ENCODE measurements at places on chromosomes 11 and 22.

DNA sequence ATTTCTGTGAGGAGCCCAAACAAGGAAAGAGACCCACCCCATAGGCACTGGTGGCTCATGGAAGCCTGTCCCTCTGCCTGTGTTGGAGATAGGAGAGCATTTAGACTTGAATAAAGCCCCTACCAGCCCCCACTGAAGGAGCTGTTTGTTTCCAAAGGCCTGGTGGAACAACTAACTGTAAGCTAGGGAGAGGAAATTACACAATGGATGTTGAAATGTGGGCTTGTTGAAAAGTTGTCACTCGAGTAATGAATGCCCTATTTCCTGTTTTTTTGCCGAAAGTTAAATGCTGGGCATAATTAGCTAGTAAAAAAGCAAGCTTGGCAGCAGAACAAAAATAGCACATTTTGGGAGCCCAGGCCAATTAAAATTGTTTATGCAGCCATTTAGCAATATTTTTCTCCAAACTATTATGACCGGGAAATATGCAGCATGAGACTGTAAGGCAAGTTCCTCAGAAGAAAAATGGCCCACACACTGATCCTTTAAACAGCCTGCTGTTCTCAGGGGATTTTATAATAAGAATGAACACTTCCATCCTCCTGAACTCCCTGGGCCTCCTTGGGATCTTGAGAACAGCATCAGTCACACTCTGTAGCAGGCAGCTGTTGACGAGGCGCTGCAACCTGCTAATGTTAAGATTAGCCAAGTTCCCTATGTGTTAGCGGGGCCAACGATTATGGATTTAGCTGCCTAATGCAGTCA is 38.6 kb upstream of the LMO2 start:
- DNase-seq: no peak

DNA sequence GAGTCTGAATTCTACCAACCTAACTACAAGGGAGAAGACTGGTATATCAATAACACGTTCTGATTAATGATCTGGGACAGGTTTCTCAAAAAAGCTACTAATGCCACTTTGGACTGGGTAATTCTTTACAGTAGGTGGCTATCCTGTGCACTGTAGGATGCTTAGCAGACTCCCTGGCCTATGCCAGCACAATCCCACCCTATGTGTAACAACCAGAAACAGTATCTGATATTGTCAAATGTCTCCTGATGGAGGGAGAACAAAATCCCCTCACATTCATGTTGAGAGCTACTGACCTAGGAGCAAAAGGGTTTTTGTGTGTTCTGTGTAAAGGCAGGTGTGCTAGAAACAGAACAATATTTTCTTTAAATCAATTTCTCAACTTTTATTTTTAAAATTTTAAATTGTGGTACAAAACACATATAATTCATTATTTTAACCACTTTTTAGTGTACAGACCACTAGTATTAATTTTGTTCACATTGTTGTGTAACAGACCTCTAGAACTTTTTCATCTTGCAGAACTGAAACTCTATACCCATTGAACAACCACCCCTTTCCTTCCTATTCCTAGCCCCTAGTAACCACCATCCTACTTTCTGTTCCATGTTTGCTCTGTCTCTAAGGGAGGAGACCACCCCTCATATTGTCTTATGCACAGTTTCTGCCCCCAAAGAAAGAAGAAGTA is 2.1 kb upstream of the MS4A6A start:
- no peak for DNase-seq

DNA sequence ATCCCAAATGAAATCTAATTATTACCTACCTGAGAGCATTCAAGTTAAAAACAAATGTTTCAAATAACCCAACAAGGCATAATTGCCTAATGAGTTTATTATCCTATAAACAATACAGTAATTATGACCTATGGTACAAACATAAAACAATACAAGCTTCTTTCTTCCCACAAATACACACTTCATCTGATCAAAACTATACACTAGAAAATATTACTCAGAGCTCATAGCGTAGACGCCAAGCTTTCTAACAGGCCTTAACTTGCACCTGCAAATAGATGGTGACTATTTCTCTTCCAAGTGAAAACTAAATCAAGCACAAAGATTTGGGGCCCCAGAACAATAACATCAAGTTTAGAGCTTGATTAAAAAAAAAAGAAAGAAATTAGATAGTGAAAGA is 78.1 kb downstream of the SOX6 start:
- no peak for DNase-seq

GRCh38 chr11:120597250-120598215 is 86.0 kb downstream of the GRIK4 start:
- no peak for DNase-seq

DNA sequence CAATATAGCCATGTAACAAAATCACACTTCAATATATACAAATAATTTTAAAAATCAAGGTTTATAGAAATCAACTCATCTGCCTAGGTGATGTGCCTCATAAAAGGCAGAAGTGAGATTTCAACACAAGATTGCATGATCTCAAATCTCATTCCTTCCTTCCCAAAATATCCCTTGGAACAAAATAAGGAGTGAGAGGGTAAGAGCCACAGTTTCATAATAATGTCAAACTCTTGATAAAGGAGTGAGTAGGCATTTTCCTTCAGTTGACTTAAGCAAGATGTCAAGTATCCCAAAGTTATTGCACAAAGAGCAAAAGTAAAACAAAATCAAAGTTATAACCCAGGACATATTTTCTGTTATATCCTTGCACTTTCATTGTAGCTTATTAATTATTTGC is 81.3 kb downstream of the C22orf31 start:
- no peak for DNase-seq

DNA sequence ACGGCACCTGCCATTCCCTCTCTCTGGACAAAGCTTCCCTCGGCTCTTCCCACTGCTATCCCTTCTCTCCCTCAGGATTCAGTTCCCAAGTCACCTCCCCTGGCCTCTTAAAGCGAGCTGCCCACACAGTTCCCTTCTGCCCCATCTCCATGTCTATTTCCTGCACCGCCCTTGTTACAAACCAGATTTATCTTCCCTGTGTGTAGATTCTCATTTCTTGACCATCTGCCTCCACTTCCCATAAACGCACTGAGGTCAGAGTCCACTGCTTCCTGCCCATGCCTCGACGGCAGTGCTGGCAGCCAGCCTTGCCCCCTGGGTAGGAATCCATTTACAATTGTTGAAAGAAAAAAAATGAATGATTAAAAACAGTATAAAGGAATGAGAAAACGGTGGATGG is 11.6 kb upstream of the APOBEC3B start:
- no peak for DNase-seq

- DNase-seq: no peak
Observed at GRCh38 chr11:16969010-16969999, 44.9 kb downstream of the PLEKHA7 start.

DNA sequence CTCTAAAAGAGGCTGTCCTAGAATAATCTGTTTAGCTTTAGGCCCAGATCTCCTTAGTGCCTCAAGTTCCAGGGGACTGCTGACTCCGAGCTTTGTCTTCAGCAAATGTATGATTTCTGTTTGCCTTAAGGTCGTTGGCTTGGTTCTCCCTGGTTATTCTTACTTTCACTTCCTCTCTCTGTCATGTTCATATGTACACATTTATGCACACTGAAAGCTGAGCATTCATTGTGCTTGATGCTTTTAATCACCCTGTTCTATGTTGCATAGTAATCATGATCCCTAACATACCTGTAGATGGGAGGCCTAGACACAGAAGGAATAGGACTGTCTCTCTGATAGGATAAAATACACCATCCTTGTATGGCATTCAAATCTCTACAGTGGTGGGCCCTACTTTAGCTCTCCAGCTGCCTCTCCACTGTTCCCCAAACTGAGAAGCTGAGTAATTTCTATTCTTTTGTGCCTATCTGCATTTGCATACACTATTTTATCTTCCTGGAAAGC is 7.2 kb downstream of the PPFIBP2 start:
- no peak for DNase-seq

DNA sequence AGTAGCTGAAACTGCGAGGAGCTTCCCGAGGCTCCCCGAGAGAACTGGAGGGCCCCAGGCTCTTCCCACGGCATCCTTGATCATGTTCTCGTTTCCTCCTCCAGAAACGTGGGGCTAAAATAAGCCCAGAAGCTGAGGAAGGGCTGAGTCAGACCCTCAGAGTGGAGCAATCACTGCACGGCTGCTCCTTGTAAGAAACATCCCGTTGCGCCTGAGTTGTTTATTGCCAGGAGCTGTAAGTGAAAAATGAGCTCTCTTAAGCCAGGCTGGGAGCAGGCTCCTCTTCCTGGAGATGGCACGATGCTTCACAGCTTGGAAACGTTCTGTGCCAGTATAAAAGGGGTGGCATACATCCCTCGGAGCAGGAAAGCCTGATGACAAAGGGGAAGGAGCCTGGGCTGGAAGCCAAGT is 47.3 kb upstream of the SYN3 start:
- no peak for DNase-seq

DNA sequence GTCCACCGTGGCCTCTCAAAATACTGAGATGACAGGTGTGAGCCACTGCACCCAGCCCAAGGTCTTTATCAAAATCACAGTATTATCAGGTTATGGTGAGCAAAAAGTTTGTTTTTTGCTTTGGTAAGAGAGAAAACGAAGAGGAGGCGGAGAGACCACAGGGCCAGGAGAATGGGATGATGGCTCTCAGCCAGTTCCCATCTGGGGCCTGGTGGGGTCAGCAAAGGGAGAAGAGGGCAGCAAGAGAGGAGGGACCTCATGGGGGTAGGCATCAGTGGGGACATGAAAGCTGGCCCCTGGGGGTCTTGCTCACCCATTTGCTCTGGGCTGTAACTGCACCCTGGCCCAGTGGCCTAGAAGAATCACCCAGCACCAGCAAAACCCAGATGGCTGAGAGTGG is 190.2 kb downstream of the SHANK2 start:
- DNase-seq: no peak

DNA sequence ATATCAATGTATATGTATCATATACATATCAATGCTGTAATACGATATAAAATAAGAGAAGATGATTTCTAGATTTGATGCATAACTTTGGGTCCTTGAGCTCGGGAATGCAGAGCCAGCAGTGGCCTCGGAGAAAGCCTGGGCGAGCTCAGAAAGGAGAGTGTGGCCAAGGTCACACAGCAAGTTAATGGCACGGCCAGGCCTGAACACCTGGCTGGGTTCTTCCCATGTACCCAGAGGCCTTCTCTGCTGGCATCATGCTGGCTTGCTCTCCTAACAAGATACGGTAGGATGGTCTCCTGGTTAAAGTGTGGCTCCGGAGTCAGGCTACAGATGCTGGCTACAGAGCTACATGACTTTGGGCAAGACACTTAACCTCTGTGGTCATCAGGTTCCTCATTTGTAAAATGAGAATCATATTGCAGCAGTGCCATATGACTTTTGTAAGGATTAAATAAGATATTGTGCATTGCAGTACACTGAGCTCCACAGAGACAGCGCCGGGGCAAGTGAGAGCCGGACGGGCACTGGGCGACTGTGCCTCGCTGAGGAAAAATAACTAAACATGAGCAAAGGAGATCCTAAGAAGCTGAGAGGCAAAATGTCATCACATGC is 29.9 kb downstream of the TPST2 start:
- DNase-seq: no peak

- DNase-seq: no peak
Observed at GRCh38 chr11:2447951-2448650, 3.3 kb downstream of the KCNQ1 start.

GRCh38 chr22:38452373-38453065 is 2.5 kb downstream of the KCNJ4 start:
- DNase-seq: no peak

DNA sequence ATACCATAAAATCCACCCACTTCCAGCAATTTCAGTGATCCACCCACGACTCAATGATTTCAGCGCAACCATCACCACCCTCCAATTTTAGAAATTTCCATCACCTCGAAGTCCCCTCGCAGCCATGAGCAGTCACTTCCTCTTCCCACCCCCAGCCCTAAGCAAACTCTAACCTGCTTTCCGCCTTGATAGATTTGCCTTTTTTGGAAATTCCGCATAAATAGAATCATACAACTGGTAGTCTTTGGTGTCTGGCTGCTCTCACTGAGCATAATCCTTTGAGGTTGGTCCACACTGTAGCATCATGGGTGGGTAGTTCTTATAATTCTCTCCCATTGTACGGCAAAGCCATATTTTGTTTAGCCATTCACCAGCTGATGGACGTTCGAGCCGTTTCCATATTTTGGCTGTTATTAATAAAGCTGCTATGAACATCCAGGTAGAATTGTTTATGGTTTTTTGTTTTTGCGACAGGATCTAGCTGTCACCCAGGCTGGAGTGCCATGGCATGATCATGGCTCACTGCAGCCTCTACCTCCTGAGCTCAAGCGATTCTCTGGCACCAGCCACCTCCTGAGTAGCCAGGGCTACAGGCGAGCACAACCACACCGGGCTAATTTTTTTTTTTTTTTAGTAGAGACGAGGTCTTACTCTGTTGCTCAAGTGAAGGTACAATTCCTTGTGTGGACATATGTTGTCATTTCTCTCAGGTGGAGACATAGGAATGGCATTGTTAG is 16.0 kb downstream of the PIM3 start:
- DNase-seq: no peak

Data from smooth muscle cell of the brain vasculature (primary cell).